ENCODE measurements at places on chromosomes 5 and 9.
A peak's percentile ranks its signal among the peaks of the same experiment; 100 is the strongest.

- no peak overlapping the region for H3K4me3 ChIP-seq
- H3K27me3 ChIP-seq = no peaks in the 10 kb centered on the region
- no peak overlapping the region for H3K27ac ChIP-seq
Observed at GRCh38 chr5:29296548-29296947, 1896.9 kb upstream of the CDH6 start.

DNA sequence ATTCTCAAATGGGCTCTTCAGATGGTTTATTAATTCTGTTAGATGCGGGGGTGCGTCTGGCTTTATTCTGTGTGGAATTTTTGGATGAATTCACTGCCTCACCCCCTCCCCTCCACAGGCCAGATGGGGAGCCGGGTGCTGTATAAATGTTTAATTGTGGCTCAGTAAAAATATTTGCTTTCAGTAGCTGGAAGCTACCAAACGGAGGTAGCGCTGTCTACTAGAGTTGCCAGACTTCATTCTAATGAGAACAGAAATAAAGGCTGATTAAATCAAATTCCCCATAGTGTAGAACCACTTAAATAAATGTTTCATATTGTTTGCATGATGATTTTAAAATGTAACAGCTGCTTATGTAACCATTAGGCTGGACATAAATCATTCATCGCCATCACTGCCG, 34.5 kb upstream of the KCNMB1 start:
- no peaks in the 10 kb centered on the region for H3K36me3 ChIP-seq
- no peak for DNase-seq
- H3K27me3 ChIP-seq = peaks cover 2% of the 10 kb centered on the region
- H3K27ac ChIP-seq = no peak overlapping the region
- H3K4me1 ChIP-seq = no peaks in the 10 kb centered on the region
- no peak overlapping the region for H3K4me3 ChIP-seq

DNA sequence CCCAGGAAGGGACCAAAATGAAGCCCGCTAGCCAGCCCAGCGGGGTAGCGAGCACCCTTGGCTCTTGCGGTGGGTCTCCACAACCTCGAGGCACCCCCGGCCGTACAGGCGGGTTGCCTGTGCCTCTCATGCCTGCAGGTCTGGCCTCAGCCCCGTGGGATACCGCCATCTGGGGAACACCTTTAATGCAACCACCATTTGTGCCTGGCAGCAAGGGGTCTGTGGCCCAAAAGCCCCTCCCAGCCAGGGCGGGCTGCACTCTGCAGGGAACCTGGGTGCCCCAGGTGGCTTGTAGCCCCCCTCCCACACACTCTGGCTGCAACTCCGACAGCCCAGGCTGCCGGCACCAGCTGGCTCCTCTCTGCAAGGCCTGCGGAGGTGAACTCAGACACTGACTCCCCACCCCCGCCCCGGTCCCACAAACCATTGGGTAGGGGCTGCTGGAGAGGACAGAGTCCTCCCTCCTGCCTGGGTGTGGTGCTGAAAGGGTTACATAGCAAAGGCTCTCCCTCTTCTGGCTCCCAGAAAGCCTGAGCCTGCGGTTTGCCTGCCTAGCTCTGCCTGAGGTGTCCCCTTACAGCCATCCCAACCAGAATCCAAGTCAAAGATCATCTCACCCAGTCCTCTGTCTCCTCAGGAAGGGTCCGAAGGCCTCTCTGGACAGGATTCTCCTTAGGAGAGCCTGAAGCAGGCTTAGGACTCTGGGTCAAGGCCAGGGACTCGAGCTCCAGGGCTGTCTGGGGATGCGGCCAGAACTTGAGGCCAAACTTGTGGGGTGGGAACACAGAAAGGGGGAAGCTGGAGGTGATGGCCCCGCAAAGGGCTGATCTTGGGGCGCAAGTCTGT, 109.4 kb downstream of the PSD2 start:
- no peak overlapping the region for H3K27ac ChIP-seq
- peaks cover 64% of the 10 kb centered on the region for H3K27me3 ChIP-seq
- H3K36me3 ChIP-seq = no peaks in the 10 kb centered on the region
- no peaks in the 10 kb centered on the region for H3K4me1 ChIP-seq
- no peak overlapping the region for H3K4me3 ChIP-seq
- no peak for DNase-seq

- no peaks in the 10 kb centered on the region for H3K27me3 ChIP-seq
- no peak overlapping the region for H3K4me3 ChIP-seq
- no peaks in the 10 kb centered on the region for H3K36me3 ChIP-seq
- no peak overlapping the region for H3K27ac ChIP-seq
Observed at GRCh38 chr5:175897285-175897684, 25.9 kb downstream of the CPLX2 start.

DNA sequence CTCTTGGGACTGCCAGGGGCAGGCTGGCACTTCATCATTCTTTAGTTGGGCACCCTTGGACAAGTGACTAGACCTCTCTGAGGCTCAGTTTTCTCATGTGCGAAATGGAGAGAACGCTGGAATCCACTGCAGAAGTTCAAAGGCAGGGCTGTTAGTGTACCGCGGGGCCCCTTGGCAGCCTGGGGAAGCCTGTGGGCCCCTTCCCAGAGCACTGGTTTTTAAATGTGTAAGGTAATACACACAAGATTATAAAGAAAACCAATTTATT, 209.5 kb upstream of the MVB12B start:
- H3K4me1 ChIP-seq = no peaks in the 10 kb centered on the region
- no peaks in the 10 kb centered on the region for H3K27me3 ChIP-seq
- H3K27ac ChIP-seq = no peak overlapping the region
- no peak overlapping the region for H3K4me3 ChIP-seq
- H3K36me3 ChIP-seq = no peaks in the 10 kb centered on the region

GRCh38 chr5:139788294-139788910, 7.2 kb upstream of the PSD2 start:
- H3K27me3 ChIP-seq = peaks cover 3% of the 10 kb centered on the region
- H3K36me3 ChIP-seq = no peaks in the 10 kb centered on the region
- no peak for DNase-seq
- H3K27ac ChIP-seq = no peak overlapping the region
- H3K4me3 ChIP-seq = no peak overlapping the region
- peaks cover 3% of the 10 kb centered on the region for H3K4me1 ChIP-seq

GRCh38 chr5:77627869-77628674, 10.4 kb downstream of the OTP start:
- DNase-seq = no peak
- no peak overlapping the region for H3K4me3 ChIP-seq
- no peaks in the 10 kb centered on the region for H3K36me3 ChIP-seq
- H3K4me1 ChIP-seq = peaks cover 5% of the 10 kb centered on the region
- no peak overlapping the region for H3K27ac ChIP-seq

- H3K27me3 ChIP-seq = peaks cover 2% of the 10 kb centered on the region
- H3K4me3 ChIP-seq = peak overlapping the region; percentile 32
- H3K27ac ChIP-seq = no peak overlapping the region
- H3K36me3 ChIP-seq = no peaks in the 10 kb centered on the region
Observed at GRCh38 chr9:127611603-127611898, 526 bp upstream of the STXBP1 start.

GRCh38 chr5:149203921-149204441, 62.7 kb downstream of the ABLIM3 start:
- no peaks in the 10 kb centered on the region for H3K36me3 ChIP-seq
- no peaks in the 10 kb centered on the region for H3K27me3 ChIP-seq
- H3K4me3 ChIP-seq = no peak overlapping the region
- DNase-seq = no peak

GRCh38 chr5:158303275-158303674, 444.3 kb upstream of the CLINT1 start:
- H3K36me3 ChIP-seq = no peaks in the 10 kb centered on the region
- H3K4me3 ChIP-seq = no peak overlapping the region
- no peaks in the 10 kb centered on the region for H3K4me1 ChIP-seq

DNA sequence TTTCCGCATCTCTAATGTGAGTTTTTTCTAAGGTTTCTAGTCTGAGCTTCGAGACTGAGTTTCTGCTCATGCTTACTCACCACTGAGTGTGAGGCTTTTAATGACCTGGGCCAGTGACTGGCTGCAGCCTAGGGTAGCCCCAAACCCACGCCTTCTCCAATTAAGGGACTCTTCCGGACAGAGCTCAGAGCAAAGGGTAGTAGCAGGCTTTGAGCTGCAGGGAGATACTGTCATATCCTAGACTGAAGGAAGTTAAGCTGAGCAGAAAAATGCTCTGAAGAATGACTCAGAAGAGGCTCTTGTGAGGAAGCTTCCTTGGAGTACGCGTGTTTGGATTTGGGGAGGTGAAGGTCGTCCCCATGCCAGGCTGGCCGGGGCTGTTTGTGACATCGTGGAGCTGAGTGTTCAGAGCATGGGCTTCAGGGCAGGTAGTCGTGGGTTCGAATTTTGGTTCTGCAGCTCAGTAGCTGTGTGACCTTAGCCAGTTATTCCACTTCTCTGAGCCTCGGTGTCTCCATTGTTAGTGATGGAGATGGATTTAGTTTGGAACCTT, 3.5 kb downstream of the USP20 start:
- no peak overlapping the region for H3K27ac ChIP-seq
- H3K36me3 ChIP-seq = no peaks in the 10 kb centered on the region
- H3K27me3 ChIP-seq = no peaks in the 10 kb centered on the region
- peaks cover 15% of the 10 kb centered on the region for H3K4me1 ChIP-seq
- DNase-seq = no peak
- no peak overlapping the region for H3K4me3 ChIP-seq

DNA sequence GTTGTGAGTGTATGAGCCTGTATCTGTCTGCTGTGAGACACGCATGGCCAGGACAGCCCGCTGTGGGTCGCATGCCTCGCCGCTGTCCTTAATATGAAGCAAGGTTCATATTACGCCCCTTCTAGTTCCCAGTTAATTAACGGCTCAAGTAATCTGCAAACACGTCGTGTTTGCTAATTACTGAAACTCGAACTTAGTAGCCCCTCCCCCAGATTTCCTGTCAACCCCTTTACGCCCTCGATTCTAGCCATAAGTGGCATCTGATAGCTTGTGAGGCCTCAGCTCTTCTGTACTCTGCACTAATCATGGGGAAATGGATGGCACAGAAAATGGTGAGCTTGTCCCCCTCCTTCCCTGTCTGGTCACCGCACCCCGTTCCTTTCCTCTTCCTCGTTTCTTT, 116.9 kb upstream of the OTULINL start:
- H3K27me3 ChIP-seq = no peaks in the 10 kb centered on the region
- peak overlapping the region; percentile 71 for H3K27ac ChIP-seq
- no peak overlapping the region for H3K4me3 ChIP-seq
- peaks cover 26% of the 10 kb centered on the region for H3K36me3 ChIP-seq

- H3K4me1 ChIP-seq = no peaks in the 10 kb centered on the region
- no peak overlapping the region for H3K27ac ChIP-seq
- no peak for DNase-seq
- no peaks in the 10 kb centered on the region for H3K36me3 ChIP-seq
- no peak overlapping the region for H3K4me3 ChIP-seq
- no peaks in the 10 kb centered on the region for H3K27me3 ChIP-seq
Observed at GRCh38 chr5:153744751-153745150, 254.3 kb downstream of the GRIA1 start.

- DNase-seq = no peak
- no peak overlapping the region for H3K4me3 ChIP-seq
- H3K36me3 ChIP-seq = no peaks in the 10 kb centered on the region
- no peak overlapping the region for H3K27ac ChIP-seq
Observed at GRCh38 chr9:130333041-130333711, 67.6 kb downstream of the HMCN2 start.

DNA sequence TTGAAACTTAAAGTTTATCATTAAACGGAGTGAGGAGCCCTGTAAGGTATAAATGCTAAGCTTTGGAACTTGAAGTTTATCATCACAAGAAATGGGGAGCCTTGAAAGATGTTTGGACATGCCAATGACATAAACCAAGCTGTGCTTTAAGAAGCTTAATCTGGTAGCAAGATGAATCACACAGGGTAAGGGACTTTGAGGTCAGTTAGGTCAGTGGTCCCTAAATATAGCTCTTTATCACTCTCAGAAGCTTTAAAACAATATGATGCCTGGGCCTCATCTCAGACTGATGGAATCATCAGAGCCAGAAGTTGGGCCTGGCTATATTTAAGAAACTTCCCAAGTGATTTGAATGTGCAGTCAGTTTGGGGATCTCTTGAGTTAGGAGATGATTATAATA, 85.7 kb downstream of the TNC start:
- H3K4me3 ChIP-seq = no peak overlapping the region
- no peaks in the 10 kb centered on the region for H3K36me3 ChIP-seq
- no peak overlapping the region for H3K27ac ChIP-seq
- DNase-seq = no peak
- no peaks in the 10 kb centered on the region for H3K4me1 ChIP-seq

DNA sequence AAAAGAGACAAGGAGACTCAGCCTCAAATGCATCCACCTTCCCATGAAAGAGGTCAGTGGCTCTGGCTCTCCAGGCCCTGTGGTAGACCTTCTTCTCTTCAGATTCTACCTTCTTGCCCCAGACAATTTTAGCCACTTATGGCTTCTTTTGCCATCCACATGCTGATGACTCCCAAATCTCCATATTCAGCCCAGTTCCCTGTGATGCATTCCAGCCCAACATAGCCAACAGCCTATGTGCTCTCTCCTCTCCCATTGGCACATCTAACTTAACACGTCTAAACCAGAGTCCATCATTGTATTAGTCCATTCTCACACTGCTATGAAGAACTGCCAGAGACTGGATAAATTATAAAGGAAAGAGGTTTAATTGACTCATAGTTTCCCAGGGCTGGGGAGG, 108.8 kb downstream of the FSTL4 start:
- H3K27me3 ChIP-seq = peaks cover 4% of the 10 kb centered on the region
- H3K4me1 ChIP-seq = no peaks in the 10 kb centered on the region
- H3K27ac ChIP-seq = no peak overlapping the region
- no peaks in the 10 kb centered on the region for H3K36me3 ChIP-seq
- no peak for DNase-seq

DNA sequence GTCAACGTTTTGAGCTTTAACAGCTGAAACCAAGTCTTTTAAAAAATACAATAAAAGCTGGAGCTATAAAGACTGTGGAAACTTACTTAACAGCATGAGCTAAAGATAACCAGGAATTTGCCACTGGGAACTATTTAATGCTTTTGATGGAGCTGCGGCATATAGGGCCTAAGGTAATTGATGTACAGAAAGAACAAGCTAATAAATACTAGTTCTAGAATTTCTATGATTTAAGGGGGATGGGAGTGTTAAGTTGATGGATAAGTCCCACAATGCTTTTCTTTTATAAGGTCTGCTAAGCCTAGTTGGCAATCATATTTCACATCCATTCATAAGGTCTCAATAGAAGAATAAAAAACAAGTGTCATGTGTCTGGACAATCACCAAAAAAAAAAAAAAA, 334.0 kb upstream of the DMAC1 start:
- no peaks in the 10 kb centered on the region for H3K36me3 ChIP-seq
- no peak overlapping the region for H3K27ac ChIP-seq
- H3K4me1 ChIP-seq = no peaks in the 10 kb centered on the region
- no peak overlapping the region for H3K4me3 ChIP-seq
- no peak for DNase-seq
- no peaks in the 10 kb centered on the region for H3K27me3 ChIP-seq
